Activated naive CD8-positive, alpha-beta T cell treated with anti-CD3 and anti-CD28 coated beads, Interleukin-2, amount 50 U/mL, for 24 hours (primary cell): ENCODE measurements at places on chromosomes 1 and 21.

- no peak for DNase-seq
- H3K27me3 ChIP-seq, result peaks cover 9% of the 10 kb centered on the region
- H3K36me3 ChIP-seq, result no peaks in the 10 kb centered on the region
Measured at GRCh38 chr1:59272507-59272906, 24.4 kb upstream of the FGGY start.

GRCh38 chr1:206658981-206659273, 23.6 kb downstream of the DYRK3 start:
- no peak overlapping the region for H3K4me3 ChIP-seq
- no peaks in the 10 kb centered on the region for H3K36me3 ChIP-seq
- H3K27ac ChIP-seq, result no peak overlapping the region
- no peak for DNase-seq

GRCh38 chr1:22250724-22251123, 107.8 kb upstream of the WNT4 start:
- no peak overlapping the region for H3K4me3 ChIP-seq
- no peaks in the 10 kb centered on the region for H3K36me3 ChIP-seq
- H3K4me1 ChIP-seq, result no peaks in the 10 kb centered on the region
- peaks cover 16% of the 10 kb centered on the region for H3K27me3 ChIP-seq
- DNase-seq, result no peak

- H3K27me3 ChIP-seq, result peaks cover 4% of the 10 kb centered on the region
- H3K36me3 ChIP-seq, result no peaks in the 10 kb centered on the region
- no peak overlapping the region for H3K4me3 ChIP-seq
- no peaks in the 10 kb centered on the region for H3K4me1 ChIP-seq
- H3K27ac ChIP-seq, result no peak overlapping the region
- DNase-seq, result peak; percentile 50
Measured at GRCh38 chr21:34722684-34723300, 54.0 kb downstream of the CLIC6 start.

DNA sequence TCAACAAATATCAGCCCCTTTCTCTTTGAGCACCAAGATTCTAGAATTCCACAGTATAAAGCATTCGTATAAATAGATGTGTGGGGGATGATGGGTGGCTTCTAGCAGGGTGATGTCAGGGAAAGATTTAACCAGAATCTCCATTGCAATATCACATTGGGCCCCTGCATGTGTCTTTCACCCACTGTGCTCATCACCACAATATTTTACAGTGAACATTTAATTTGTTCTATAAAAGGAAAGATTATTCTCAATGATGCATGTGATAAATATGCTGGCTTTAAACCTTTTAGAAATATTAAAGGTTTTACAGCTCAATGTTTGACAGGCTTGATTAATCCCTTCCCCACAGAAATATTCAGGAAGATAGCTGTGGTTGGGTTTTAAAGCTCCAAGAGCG, 457.8 kb upstream of the DAB1 start:
- DNase-seq, result no peak
- H3K4me1 ChIP-seq, result no peaks in the 10 kb centered on the region
- H3K27me3 ChIP-seq, result peaks cover 3% of the 10 kb centered on the region
- no peaks in the 10 kb centered on the region for H3K36me3 ChIP-seq

DNA sequence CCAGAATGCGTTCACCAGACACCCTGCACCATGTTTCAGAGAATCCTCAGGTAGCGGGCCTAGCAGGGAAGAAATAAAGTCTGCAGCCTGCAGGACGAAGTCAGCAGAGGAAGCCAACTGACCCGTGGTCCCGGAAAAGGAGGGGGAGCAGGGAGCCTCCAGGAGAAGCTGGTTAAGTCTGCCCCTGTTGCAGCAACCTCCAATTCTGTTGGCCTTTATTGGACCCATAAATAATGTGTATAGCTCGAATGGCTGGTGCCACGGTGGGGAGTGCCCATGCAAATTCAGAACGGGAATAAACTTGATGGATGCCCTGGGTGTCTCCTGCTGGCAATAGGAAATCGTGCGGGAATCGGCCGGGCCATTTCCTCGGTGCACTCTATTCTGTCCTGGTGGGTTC, 254.1 kb downstream of the AJAP1 start:
- H3K4me3 ChIP-seq, result no peak overlapping the region
- DNase-seq, result no peak
- H3K27ac ChIP-seq, result no peak overlapping the region
- H3K4me1 ChIP-seq, result no peaks in the 10 kb centered on the region
- H3K27me3 ChIP-seq, result peaks cover 2% of the 10 kb centered on the region
- H3K36me3 ChIP-seq, result no peaks in the 10 kb centered on the region

DNA sequence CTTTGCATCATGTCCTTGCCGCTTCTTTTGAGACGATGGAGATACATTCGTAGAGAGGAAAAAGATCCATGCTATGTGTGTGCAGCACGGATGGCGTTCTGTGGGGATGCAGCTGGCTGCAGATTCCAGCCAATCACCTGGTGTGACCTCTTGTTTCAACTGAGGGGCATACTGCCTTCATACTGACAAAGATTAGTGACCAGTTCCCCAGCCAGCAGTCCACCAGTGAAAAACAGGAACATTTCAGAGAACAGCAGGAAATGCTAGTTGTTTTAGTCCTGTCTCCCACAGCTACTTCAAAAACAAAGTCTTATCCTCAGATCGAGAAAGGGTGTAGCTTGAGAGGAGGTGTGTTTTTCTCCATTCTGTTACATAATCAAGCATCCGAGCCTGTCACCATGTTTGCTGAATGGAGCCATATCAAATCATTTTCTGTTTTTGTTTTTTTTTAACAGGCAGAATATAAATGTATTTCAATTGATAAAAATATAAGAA, 255.7 kb upstream of the FMN2 start:
- H3K4me1 ChIP-seq, result no peaks in the 10 kb centered on the region
- H3K27me3 ChIP-seq, result no peaks in the 10 kb centered on the region
- no peak overlapping the region for H3K27ac ChIP-seq
- DNase-seq, result no peak
- no peaks in the 10 kb centered on the region for H3K36me3 ChIP-seq
